Aorta (tissue), 5 donors: ENCODE measurements at places on chromosomes 5 and 9.
A peak's percentile ranks its signal among the peaks of the same experiment; 100 is the strongest.

- no peak for DNase-seq
Measured at GRCh38 chr5:76765249-76765648, 49.3 kb downstream of the F2R start.

- no peak for DNase-seq
Measured at GRCh38 chr5:56155992-56156584, 77.0 kb downstream of the ANKRD55 start.

GRCh38 chr9:99113414-99114048 is 8.6 kb downstream of the TGFBR1 start:
- no peak for DNase-seq

DNA sequence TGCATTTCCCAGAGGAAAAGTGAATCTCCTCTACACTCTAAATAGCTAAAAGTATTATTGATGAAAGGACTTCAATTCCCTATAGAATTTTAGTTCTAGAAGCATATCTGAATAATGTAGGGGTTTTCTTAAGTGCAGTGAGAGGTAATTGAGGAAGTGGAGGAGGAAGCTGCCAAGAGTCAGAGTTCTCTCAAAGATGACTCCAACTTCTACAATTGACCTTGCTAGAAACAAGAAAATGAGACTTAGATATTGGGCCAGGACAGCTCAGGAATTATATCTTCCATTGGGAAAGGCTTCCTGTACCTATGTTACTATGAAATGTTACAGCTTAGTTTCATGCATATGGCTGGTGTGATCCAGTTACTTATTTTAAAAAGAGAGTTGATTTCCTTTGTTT is 10.4 kb upstream of the F2R start:
- no peak for DNase-seq

- DNase-seq: no peak
Measured at GRCh38 chr5:1010181-1010510, 1.5 kb downstream of the NKD2 start.

DNA sequence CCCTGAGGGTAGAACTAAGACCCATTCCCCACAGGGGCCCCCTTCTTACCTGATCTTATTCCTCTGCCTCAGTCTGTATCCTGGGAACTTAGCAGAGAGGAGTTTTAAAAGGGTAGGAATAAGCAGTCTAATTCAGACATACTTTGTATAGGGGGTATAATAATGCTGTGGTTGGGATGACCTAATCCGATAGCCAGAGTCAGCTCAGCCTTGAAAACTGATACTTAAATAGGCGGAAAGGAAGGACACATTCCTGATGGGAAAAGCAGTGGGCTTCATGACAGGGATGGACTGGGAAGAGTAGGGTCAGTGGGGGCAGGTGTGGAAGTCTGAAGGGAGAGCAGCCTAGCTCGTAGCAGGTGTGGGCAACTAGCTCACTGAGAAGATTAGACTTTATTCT is 52.2 kb upstream of the TESK1 start:
- no peak for DNase-seq

DNA sequence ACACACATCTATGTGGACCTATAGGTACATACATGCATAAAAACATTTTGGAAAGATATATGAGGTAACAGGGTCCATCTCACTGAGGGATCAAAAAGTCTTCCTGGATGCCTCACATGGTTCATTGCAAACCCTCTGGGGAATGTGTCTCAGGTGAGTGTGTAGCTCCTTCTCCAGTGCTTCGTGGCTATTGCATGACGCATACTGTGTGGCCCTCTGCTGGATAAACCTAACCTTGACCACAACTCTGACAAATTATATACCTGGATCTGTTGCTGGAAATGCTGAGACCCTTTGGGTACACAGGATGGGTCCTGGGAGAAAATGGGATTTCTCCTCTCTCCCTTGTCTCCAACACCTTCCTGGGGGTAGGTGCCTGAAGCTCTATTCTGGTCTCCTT is 91.9 kb downstream of the JAKMIP2 start:
- DNase-seq: no peak

DNA sequence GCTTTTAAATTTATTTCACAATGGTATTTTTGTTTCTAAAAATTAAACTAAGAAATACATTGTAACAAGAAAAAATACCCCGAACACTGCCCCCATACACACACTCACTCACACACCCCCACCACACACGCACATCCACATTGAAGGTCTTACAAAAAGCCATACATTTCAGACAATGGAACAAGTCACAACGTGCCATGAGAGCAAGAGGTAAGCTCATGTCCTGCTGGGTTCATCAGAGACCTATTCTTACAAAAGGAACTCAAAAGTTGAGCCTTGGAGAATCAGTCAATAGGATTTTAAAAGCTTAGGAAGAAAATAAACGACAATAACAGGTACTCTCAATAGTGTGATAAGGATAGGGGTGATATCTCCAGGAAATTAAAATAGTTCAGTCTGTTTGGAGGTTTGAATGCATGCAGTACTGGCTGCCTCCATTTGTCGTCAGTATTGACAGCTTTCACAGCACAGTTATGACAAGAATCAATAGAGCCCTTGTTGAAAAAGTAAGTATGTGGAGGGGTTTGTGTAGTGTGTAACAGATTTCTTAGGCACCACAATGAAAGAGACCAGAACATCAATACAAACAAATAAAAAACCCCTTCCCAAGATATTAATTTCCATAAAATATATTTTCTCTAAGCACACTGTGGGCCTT is 1826.2 kb upstream of the CDH6 start:
- no peak for DNase-seq

- DNase-seq: no peak
Measured at GRCh38 chr9:101421653-101422065, 13.9 kb downstream of the ALDOB start.

- no peak for DNase-seq
Measured at GRCh38 chr9:127633216-127633862, 21.3 kb downstream of the STXBP1 start.

DNA sequence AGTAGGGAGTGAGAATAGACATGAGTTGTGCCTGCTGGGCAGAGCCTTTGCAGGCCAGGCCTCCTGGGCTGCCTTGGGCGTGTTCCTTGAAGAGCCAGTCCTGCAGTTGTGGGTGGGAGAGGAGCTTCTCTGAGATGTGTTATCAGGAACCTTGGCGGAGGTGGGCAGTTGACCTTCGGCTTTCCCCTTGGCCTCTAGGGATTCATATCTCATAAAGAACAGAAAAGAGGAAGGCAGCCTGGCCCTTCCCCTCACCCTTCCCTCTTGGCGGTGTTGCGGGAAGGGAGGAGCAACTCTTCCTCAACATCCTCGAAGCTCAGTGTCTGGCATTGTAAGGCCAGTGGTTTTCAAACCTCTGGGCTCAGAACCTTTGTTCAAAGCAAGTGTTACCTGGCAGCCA is 59.2 kb downstream of the DAPK1 start:
- no peak for DNase-seq

GRCh38 chr9:16680975-16681651 is 189.4 kb downstream of the BNC2 start:
- no peak for DNase-seq

DNA sequence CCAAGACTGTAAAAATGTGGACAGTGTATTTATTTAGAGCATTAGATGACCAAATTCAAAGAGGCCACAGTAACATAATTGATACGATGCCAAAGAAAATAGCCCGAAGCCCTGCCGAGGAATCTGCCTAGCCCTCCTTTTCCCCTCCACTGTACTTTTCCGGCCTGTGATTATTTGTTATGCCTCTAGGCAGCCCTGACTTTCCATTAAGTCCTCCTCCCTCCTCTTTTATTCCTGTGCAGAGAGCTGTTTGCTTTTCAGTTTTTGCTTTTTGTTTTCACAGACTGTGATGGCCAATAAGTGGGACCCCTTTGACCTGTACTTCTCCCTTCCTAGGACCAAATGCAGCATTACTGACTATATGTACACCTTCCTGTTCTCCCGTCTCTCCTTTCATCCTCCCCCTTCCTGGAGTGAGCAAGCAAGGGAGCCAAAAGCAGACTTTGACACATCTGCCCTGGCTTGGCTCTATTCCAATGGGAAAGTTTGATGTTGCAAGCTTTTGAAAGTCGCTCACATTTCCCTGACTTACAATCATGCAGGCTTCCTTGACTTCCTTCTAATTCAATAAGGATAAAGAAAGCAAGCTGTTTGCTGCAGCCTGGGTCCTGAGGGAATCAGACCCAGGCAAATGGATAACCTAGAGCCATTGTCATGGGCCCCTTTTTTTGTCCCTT is 76.1 kb downstream of the NREP start:
- DNase-seq: no peak

DNA sequence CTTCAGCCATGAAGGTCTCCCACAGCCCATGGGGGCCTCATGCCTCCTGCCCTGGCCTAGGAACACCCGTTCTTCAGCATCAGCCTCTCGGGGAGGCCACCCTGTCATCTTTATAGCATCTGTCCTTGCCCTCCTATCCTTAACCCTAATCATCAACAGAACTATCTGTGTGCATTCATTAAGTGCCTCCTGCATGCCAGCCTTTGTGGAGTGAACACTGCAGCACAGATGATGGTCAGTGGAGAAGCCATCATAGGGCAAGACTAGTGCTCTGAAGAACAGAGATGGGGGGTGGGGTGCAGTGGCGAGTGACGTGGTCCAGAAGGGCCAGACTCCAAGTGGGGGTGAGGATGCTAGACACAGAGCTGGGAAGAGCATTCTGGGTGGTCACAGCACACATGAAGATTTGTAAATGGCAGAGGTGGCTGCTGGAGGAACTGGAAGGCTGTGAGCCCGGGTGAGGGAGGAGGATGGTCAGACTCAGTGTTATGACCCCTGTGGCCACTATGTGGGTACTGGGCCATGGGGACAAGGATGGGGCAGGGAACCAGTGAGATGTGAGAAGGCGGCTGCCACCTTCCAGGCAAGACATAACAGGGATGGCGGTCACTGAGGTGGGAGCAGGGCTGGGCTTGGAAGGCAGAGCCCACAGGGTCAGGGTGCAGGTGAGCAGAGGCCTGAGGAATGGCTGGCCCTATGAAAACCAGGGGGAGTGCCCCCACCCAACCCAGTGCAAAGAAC is 3.6 kb upstream of the CARD19 start:
- peak; percentile 44 for DNase-seq

GRCh38 chr5:87949676-87950631 is 318.7 kb downstream of the TMEM161B start:
- no peak for DNase-seq

GRCh38 chr5:43033841-43034590 is 6.1 kb downstream of the ANXA2R start:
- DNase-seq: no peak

GRCh38 chr9:95836072-95836471 is 39.4 kb upstream of the ERCC6L2 start:
- DNase-seq: no peak

GRCh38 chr5:18975624-18976023 is 1012.4 kb downstream of the CDH18 start:
- no peak for DNase-seq

- no peak for DNase-seq
Measured at GRCh38 chr5:56700711-56701110, 114.6 kb upstream of the MAP3K1 start.

DNA sequence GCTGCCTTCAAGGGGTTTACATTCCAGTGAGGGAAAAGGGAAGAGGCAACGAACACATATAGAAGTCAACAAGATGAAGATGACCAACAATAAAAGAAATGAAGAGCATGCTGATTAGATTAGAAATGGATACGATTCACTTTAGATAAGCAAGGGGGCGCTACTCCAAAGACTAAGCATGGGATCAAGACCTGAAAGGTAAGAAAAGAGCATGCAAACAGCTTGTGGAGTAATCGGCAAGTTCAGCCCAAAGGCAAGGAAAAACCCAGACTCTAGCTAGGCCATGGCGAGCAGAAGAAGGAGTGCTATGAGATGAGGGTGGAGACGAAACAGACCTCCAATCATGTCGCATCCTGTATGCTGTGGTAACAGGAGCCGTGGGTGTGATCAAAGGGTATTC is 124.4 kb downstream of the FANCC start:
- no peak for DNase-seq

DNA sequence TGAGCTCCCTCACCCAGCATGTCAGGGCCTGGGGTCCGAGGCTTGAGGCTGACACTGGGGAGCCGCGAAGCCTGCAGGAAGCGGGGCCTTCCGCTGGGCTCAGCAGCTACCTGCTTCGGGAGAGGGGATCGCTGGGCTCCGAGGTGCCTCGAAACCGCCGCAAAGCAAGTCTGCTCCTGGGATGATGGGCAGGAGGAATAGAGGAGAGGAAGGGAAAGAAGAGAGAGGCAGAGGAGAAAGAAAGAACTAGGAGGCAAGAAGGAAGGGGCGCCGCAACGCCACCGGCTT is 1.5 kb upstream of the PRDM12 start:
- no peak for DNase-seq
